ENCODE measurements at places on chromosomes 11 and 22. TPM values are rescaled to one million over a fixed set of nuclear protein-coding genes. Genes with fewer than 3 reads are reported as not detected.

The GLB1L3 gene
- not detected for total RNA-seq

The PDHX gene
- total RNA-seq: 27.1 TPM

The MUC2 gene
- total RNA-seq: not detected

The CYB5R2 gene
- total RNA-seq: 2.6 TPM

The SNX32 gene
- under 0.01 TPM for total RNA-seq

The SCGB2A2 gene
- total RNA-seq: not detected

The FZD4 gene
- total RNA-seq: 56.4 TPM
